Esophagus mucosa (tissue), 1 donor: ENCODE measurements at places on chromosomes 6 and 20. TPM values are rescaled to one million over a fixed set of nuclear protein-coding genes. Genes with fewer than 3 reads are reported as not detected.

- no peak for ATAC-seq
Measured at GRCh38 chr20:24289737-24290481, 179.5 kb upstream of the SYNDIG1 start.

DNA sequence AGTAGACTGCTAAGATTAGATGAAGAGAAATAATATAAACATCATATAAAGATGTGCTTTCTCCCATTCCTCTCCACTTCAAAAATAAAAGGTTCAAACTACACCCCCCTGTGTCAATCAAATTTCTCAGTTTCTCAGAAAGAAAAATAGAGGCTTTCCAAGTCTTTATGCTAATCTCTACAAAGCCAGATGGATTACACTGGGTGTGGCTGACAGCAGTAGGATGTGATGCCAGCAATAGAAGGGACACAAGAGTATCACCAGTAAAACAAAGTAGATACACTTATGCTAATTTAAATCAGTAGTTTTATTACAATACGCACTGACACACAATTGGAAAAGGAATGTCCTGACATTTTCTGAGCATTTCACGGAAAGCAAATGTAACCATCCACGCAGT is 353.4 kb downstream of the RNGTT start:
- ATAC-seq: no peak

TRIM40 gene
- total RNA-seq: not detected

DNA sequence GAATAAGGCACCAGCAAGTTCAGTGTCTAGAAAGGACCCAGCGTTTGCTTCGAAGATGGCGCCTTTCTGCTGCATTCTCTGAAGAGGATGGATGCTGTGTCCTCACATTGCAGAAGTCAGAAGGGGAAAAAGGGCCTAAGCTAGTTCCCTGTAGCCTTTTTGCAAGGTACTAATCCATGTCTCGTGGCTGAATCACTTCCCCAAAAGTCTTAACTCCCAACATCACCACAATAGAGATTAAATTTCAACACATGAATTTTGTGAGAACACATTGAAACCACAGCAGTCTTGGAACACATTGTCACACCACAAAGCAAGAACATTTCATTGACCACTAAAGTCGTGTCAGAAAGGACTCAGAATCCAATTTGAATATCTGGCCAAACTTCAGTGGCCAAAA is 42.1 kb downstream of the KLHL31 start:
- peak; percentile 56 for ATAC-seq

DNA sequence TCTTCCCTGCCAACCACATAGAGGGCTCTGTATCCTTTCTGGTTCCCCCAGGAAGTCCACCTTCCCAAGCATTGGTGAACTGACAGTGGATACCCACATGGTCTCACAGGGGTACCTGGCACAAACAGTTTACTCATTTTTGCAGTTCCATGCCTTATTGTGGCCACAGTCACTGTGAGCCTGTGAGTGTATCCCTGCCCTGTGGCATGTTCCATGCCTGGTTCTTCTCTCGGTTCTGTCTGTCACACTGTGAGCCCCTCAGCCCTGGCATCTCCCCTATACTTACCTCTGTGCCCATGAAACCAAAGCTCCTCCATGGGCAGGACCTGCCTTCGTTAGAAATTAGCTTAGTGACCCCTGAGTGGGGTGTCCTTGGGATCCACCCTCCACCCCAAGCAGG is 107.8 kb downstream of the TOX2 start:
- ATAC-seq: no peak

SLC2A4RG gene
- total RNA-seq: 60.9 TPM

DNA sequence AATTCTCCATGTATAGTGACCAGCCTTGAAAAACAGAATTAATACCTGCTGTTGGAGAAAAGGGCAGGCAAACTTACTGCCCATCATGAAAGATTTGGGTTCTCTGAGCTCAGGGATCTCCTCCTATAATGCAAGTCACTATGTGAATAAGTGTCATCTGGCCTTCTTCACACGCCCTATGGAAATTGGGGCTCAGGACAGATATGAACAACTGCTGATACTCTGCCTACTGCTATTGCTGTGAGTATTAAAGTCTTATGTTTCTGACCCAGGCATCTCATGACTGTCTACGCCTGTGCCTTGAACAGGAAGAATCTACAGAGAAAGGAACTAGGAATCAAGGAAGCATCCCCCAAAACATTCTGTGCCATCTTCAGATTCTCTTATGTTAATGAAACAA is 226.1 kb downstream of the SOD2 start:
- no peak for ATAC-seq

DNA sequence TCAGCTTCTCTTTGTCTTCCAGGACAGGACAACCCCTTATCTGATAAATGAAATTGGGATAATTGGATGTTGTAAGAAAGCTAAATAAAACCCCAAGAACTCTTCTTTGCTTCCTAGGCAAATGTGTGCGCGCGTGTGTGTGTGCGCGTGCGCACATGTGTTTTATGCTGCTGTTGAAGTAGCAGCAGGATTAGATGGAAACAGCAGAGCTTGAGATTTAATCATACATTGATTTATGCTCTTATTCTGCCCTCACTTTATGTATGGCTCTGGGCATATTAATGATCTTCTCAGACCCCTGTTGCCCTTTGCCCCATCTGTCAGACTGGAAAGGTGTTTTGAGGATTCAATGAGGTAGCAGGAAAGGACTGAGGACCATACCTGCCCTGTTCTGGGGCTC is 324.0 kb upstream of the MAP3K7 start:
- no peak for ATAC-seq

GRCh38 chr20:63544958-63545516 is 2.5 kb downstream of the SRMS start:
- ATAC-seq: peak; percentile 63

- ATAC-seq: no peak
Measured at GRCh38 chr6:113634352-113635163, 222.6 kb upstream of the MARCKS start.

- no peak for ATAC-seq
Measured at GRCh38 chr20:9928281-9928737, 89.4 kb upstream of the PAK5 start.

GPR63 gene
- total RNA-seq: 0.32 TPM

CYP39A1 gene
- total RNA-seq: 3.4 TPM

EDN3 gene
- 5.9 TPM for total RNA-seq

DNA sequence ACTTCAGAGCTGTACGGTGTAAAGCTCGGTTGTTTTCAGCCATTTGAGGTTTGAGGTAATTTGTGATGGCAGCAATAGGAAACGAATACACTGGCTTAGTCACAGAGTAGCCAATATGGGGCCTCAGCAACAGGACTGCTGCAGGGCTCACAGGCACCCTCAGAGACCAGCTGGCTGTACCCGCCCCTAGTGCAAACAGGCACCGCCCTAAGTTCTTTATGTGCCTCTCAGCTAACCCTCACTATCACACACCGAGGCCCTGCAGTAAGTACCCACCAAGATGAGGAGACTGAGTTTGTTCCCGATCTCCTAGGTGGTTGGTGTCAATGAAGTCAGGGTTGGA is 11.2 kb upstream of the SERPINB9 start:
- peak; percentile 18 for ATAC-seq

DNA sequence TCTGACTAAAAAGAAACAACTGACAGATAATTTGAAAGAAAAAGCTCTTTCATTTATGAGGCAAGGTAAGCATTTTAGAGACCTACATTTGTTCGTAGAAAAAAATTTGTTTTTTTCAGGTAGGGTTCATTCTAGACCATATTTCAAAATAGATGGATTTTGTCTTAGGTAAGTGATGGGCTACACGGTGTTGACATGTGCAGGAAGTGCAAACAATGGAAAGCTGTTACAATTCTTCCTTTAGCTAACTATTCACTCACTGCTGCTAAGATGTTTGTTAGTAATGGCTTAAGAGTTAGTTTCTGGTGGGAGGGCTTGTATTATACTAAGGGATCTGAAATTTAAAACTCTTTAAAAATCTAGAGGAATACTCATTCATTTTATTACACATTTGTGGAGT is 96.7 kb downstream of the CD109 start:
- no peak for ATAC-seq

DNA sequence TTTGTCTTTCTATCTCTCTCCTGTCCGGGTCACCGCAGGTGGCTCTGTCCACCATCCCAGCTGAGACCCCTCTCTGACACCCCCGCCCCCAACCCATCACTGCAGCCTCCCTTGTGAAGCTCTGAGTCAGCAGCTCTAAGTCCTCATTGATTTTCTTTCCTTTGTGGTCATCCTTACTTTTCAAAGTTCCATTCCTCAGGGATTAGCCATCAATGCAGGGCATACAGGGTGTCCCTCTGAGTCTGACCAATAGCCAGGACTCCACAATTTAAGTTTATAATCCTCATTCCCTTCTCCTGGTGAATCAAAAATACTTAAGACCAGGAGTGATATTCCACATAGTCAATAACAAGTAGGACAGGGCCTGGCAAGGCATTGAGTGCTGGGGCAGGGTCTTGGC is 333.3 kb upstream of the CNR1 start:
- no peak for ATAC-seq

FAM83C gene
- total RNA-seq: 39.1 TPM

DNA sequence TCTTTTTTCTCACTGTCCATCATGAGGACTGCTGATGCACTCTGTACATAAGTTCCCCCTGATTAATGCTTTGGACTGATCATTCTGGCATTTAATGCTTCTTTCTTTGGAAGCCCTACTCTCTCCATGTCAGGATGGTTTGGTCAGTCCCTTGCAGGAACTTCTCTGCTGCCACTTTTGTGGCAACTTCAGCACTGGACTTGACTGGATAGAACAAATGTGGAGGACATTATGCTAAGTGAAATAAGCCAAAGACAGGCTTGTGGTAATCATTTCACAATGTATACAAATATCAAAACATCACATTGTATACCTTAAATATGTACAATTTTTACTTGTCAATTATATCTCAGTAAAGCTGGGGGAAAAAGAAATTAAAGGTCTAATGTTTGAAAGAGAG is 12.2 kb upstream of the BRPF3 start:
- ATAC-seq: no peak

- no peak for ATAC-seq
Measured at GRCh38 chr6:147131532-147132128, 72.6 kb upstream of the STXBP5 start.

DNA sequence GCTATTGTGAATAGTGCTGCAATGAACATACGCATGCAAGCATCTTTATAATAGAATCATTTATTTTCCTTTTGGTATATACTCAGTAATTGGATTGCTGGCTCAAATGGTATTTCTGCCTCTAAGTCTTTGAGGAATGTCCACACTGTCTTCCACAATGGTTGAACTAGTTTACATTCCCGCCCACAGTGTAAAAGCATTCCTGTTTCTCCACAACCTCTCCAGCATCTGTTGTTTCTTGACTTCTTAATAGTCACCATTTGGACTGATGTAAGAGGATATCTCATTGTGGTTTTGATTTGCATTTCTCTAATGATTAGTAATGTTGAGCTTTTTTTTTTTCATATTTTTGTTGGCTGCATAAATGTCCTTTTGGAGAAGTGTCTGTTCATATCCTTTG is 208.7 kb downstream of the PHF3 start:
- ATAC-seq: no peak

GRCh38 chr20:45497971-45498494 is 17.4 kb downstream of the SPINT3 start:
- ATAC-seq: no peak

EMILIN3 gene
- 0.12 TPM for total RNA-seq

SMOC2 gene
- total RNA-seq: 1.9 TPM

GRCh38 chr6:116287689-116288282 is 8.1 kb upstream of the TSPYL1 start:
- peak; percentile 74 for ATAC-seq

DNA sequence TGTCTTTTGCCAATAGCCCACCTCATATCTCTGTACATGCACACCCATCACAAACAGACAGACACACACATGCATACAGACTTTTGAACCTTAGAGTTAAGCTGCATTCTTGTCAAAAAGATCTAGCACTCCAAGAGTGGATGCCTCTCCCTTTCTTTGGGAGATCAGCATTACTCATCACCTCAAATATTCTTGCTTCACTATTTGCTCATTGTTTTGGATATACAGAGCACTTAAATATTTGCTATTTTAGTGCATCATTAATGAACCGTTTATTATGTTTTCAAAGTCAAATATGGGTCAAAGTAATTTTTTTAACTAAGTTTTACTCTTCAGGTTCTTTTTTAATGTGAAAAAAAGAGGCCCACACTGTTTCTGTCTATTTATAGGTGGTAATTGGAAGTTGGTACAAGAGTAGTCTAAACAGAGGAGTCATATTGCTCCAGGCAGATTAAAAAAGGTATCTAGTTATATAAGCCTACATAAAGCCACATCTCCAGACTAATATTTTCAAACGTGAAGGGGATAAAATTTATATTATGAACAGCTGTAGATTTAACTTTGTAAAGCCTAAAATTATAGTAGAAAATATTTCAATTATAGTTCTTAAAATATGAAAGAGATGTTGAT is 102.6 kb downstream of the FLRT3 start:
- peak; percentile 38 for ATAC-seq

DNA sequence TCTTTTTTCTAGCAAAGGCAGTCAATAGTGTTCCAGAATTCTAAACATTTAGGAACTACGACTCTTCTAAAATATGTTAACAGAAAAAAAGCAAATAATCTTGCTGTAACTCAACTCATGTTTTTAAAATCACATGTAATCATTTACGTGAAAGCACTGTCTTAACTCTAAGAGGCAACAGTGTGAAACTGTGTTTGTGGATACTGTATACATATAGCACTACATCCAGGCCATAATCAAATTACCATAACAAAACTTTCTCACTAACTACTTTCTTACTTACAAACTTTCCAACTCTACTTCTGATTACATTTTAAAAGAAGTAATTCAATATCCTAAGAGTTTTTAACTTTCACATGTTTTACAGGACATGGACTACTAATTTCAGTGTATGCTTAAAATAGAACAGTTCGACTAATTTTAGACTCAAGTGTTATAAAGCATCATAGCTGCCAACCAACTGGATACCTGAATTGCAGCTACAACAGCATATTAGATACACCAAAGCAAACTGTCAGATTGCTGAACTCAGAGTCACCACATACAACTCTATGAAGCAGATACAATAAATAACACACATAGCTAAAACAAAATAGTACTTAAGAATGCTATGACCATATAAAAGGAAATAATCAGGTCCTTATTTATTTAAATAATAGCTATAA is 121.6 kb upstream of the BEND6 start:
- ATAC-seq: no peak

GRCh38 chr6:117992856-117993255 is 85.8 kb downstream of the SLC35F1 start:
- ATAC-seq: no peak

HCK gene
- 2.9 TPM for total RNA-seq
